Thyroid gland (tissue), 4 donors: ENCODE measurements at places on chromosomes 4 and X. TPM values are rescaled to one million over a fixed set of nuclear protein-coding genes. Genes with fewer than 3 reads are reported as not detected.

DNA sequence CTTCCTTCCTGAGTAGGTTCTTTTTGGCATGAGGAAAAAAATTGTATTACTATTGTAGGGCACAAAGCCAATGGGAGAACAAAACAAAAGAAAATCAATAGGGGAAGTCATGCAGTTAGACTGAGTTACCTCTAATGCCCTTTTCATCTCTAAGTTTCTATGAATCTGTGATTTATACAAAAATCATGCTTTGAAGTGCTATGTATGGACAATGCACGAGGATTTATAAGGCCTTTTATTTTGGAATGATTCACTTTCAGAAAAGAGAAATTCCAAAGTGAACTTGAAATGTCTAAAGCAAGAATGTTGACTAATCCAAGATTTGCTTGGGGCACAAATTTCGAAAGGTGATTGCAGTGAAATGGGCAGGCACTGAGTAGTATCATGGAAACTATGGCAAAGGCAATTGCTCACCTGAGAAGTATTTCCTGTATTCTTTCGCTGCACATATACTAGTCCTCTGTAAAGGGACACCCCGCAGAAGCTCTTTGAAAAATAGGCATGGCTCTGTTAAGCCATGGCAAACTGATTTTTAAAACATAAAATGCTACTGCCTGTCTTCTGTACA lies 52.8 kb downstream of the ADGRG4 start:
- DNase-seq: no peak
- H3K4me3 ChIP-seq: no peak overlapping the region
- no peaks in the 10 kb centered on the region for H3K27me3 ChIP-seq
- H3K27ac ChIP-seq: no peak overlapping the region

DNA sequence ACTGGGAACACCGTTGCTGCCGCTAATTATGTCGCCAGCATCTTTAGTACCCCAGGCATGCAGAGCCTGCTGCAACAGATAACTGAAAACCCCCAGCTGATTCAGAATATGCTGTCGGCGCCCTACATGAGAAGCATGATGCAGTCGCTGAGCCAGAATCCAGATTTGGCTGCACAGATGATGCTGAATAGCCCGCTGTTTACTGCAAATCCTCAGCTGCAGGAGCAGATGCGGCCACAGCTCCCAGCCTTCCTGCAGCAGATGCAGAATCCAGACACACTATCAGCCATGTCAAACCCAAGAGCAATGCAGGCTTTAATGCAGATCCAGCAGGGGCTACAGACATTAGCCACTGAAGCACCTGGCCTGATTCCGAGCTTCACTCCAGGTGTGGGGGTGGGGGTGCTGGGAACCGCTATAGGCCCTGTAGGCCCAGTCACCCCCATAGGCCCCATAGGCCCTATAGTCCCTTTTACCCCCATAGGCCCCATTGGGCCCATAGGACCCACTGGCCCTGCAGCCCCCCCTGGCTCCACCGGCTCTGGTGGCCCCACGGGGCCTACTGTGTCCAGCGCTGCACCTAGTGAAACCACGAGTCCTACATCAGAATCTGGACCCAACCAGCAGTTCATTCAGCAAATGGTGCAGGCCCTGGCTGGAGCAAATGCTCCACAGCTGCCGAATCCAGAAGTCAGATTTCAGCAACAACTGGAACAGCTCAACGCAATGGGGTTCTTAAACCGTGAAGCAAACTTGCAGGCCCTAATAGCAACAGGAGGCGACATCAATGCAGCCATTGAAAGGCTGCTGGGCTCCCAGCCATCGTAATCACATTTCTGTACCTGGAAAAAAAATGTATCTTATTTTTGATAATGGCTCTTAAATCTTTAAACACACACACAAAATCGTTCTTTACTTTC lies 1.8 kb downstream of the UBQLN2 start:
- H3K4me1 ChIP-seq: peaks cover 14% of the 10 kb centered on the region
- H3K27ac ChIP-seq: peak overlapping the region; percentile 96
- peak overlapping the region; percentile 51 for H3K4me3 ChIP-seq
- H3K27me3 ChIP-seq: no peaks in the 10 kb centered on the region
- H3K36me3 ChIP-seq: no peaks in the 10 kb centered on the region
- no peak for DNase-seq

DNA sequence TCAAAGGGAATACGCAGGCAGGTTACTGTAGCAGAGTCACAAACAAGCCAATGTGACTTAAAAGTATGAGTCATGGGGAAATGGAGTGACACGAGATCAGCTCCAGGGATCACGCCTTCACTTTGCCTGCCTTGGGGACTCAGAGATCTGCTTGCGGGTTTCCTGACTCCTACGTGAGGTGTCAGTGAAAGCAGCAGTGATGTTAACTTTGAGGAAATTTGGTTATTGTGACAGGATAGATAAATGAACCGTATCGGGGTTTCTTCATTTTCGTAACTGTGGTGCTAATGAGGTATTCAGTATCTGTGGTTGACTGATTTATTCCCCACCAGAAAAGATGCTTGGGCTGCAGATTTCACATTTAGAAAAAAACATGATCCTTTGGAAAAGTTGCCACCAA lies 383.3 kb upstream of the ZFP42 start:
- no peaks in the 10 kb centered on the region for H3K36me3 ChIP-seq
- no peak overlapping the region for H3K27ac ChIP-seq
- H3K27me3 ChIP-seq: no peaks in the 10 kb centered on the region
- DNase-seq: no peak
- H3K4me1 ChIP-seq: no peaks in the 10 kb centered on the region

- no peak overlapping the region for H3K4me3 ChIP-seq
- H3K27me3 ChIP-seq: no peaks in the 10 kb centered on the region
- no peaks in the 10 kb centered on the region for H3K36me3 ChIP-seq
- no peak for DNase-seq
- no peak overlapping the region for H3K27ac ChIP-seq
Observed at GRCh38 chr4:26174027-26174426, 146.8 kb upstream of the RBPJ start.

Gene LONRF3
- total RNA-seq: 53.3 TPM

Gene PGAM4
- total RNA-seq: not detected
